T47D (cell line): ENCODE measurements at places on chromosomes 12 and 14.

- no peak for DNase-seq
Measured at GRCh38 chr12:79329933-79330332, 360.8 kb downstream of the PAWR start.

DNA sequence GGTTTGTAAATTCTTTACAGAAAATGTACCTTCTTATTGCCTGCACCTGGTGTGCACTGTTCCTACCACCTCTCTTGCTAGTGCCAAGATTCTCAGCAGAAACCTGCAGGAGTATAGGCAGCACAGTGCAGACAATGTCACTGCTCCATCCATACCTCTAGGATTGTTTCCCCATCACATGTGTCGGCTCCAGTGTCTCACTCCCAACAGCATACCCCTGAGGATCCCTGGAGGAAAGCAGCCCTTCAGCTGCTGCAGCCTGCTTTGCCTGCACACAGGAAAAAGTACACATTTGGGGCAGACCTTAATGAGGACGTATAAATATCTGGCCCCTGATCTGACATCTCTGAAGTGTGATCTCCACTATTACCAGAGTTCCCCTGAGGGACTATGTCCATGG lies 235.5 kb downstream of the MDGA2 start:
- DNase-seq: no peak

DNA sequence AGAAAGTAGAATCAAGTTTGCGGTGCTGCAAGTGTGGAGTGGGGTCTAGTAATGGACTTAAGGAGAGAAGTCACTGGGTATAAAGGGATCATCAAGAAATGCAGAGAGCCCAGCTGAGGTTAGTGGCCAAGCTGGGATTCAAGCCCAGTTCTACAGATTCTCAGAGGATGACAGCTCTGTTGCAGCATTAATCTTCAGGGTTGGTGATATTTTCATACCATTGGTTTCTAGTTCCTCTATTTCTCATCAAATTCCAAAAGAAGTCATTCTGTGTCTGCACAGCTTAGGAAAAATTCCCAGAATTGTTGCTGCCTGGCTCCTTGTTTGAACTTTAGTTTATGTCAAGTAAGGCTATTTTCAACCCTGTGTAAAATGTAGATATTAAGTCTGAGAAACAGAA lies 169.5 kb upstream of the NTF3 start:
- DNase-seq: no peak

- DNase-seq: peak; percentile 66
Measured at GRCh38 chr12:54197431-54197909, 8.7 kb upstream of the SMUG1 start.

DNA sequence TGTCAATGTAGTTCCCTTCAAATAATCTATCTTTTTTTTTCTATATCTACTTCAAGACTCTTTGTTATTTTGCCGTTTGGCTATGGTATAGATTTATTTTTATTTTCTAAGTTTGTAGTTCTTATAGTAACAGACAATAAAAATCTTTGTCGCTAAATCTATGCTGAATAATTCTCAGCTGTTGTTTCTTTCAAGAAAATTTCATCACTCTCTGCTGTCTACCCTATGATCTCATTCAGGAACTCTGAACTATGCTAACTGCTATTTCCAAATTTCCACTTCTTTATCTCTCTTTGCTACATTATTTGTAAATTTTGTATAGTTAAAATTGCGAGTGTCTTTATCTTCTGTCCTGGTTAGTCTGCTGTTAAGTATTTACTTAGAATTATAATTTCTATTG lies 353.6 kb downstream of the LRFN5 start:
- DNase-seq: no peak

- no peak for DNase-seq
Measured at GRCh38 chr14:33940561-33941011, 10.3 kb downstream of the EGLN3 start.

DNA sequence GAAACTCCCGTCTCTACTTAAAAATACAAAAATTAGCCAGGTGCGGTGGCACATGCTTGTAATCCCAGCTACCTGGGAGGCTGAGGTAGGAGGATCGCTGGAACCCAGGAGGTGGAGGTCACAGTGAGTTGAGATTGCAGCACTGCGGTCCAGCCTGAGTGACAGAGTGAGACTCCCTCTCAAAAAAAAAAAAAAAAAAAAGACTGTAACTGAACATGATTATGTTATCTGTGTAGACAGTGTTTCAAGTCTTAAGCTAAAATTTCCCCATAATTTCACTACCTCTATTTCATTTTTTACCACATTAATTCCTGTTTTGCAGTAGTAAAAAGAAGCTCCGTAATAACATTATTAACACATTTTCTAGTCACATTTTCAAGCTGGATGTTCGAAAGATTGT lies 5.4 kb downstream of the PLBD1 start:
- DNase-seq: no peak

GRCh38 chr12:24118668-24119067 lies 169.2 kb upstream of the SOX5 start:
- DNase-seq: no peak
